Hypothalamus (tissue), 51 donors: ENCODE measurements at places on chromosomes 6 and 20.

DNA sequence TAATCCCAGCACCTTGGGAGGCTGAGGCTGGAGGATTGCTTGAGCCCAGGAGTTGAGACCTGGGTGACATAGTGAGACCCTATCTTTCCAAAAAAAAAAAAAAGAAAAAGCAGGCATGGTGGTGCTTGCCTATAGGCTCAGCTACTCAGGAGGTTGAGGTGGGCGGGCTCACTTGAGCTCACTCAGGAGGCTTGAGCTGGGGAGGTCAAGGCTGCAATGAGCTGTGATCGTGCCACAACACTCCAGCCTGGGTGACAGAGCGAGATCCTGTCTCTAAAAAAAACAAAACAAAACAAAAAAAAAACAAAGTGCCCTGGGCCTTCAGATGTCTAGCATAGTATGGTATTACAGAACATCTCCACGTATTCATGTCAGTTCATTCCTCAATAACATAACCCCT lies 42.9 kb downstream of the ZFAND3 start:
- DNase-seq: no peak

- DNase-seq: no peak
Measured at GRCh38 chr20:8449123-8449522, 317.1 kb downstream of the PLCB1 start.

DNA sequence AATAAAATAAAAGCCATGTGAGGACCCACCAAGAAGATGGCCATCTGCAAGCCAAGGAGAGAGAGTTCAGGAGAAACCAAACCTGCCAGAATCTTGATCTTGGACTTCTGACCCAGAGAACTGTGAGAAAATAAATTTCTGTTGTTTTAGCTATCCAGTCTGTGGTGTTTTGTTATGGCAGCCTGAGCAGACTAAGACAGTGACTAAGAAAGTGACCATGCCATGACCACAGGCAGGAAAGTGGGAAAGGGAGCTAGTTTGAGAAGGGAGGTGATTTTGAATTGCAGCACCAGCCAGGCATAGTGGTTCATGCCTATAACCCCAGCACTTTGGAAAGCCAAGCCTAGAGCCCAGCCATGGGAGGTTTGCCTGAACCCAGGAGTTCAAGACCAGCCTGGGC lies 21.9 kb upstream of the C6orf62 start:
- no peak for DNase-seq

DNA sequence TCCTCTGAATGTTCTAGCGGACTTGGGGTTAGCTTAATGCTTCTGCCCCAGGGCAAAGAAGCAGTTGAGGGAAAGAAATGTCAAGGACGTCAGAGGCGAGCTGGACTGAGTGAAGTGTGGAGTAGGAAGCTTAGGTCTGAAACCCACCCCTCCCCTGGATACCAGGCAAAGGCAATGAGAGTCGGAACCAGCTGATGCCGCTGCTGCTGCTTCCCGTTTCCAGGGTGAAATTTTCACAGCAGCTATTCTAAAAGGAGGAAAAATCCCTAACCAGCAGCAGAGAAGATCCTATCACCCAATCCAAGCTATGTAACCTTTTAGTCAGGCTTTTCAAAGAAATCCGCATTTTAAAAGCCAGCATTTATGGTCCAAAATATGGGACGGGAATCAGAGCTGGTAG lies 564.3 kb downstream of the LMBRD1 start:
- peak; percentile 14 for DNase-seq

DNA sequence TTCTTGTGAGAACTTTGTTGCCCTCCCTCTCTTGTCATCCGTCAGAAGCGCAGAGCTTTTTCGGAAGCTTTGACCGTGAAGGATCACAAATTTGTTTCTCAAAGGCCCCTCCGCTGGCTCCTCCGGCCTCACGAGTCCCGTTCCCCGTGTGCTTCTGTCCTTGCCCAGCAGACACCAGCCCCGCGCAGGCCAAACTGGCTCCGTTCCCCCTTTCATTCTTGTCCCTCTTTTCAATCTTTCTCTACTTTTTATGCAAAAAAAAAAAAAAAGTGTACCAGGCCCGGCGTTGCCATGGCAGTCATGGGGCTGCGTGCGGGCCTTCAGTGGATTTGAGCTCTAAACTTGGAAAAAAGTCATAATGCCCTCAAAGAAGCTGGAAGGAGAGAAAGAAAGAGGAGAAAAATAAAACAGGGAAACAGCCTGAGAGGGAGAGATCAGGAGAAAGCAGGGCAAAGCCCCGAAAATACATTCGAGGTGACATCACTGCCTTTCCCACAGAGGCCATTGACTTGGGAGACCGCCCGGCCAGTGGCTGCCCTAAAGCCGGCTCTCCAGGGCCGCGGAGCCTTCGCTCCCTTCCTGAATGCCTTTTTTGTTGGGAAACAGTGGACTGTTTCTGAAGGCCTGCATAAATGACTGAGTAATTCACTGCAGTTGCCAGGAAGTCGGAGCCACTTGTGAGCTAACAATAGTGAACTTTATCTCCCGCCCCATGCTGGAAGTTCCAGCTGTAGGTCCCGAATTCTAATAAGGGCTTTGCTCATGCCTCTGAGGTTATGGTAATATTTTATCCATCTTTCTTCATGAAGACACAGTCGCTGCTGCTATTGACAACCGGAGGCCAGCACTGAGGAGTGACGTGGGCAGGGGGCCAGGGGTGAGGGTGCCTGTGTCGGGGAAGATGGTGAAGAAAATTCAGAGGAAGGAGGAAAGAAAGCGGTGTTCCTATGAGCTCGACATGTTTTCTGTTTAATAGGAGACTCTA lies 670.9 kb downstream of the QKI start:
- DNase-seq: peak; percentile 93

DNA sequence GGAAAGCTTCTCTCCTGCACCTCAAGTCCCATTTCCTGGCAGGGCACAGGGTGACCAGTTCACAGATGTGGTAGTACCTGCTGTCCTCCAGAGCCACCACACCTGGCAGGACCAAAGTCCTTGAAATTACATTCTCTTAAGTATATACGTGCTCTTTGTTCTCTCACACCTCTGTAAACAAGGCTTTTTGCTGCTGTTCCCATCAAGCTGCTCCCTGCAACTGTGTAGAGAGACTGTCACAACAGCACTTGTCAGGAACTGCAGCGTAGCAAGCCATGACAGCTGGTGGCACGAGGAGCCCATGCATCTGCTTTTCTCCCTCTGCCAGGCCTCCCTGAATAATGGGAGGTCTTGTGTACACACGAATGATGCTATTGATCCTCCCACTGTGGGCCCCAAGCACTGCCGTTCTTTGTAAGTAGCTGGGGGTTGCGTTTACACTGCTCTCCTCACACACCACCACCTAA lies 431.8 kb downstream of the CD83 start:
- DNase-seq: no peak

- no peak for DNase-seq
Measured at GRCh38 chr6:16723826-16724225, 37.4 kb downstream of the ATXN1 start.

- DNase-seq: no peak
Measured at GRCh38 chr6:4323322-4323721, 187.9 kb upstream of the ECI2 start.

GRCh38 chr20:14855171-14855570 lies 517.8 kb upstream of the FLRT3 start:
- no peak for DNase-seq

DNA sequence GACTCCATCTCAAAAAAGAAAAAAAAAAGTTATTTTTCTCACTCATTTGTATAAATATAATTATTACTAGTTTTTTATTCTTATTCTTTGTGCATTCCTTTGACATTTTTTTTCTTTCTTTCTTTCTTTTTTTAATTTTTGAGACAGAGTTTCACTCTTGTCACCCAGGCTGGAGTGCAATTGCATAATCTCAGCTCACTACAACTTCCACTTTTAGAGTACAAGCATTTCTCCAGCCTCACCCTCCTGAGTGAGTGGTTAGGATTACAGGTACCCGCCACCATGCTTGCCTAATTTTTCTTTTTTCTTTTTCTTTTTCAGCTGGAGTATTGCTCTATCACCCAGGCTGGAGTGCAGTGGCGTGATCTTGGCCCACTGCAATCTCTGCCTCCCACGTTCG lies 51.4 kb upstream of the JARID2 start:
- DNase-seq: no peak

DNA sequence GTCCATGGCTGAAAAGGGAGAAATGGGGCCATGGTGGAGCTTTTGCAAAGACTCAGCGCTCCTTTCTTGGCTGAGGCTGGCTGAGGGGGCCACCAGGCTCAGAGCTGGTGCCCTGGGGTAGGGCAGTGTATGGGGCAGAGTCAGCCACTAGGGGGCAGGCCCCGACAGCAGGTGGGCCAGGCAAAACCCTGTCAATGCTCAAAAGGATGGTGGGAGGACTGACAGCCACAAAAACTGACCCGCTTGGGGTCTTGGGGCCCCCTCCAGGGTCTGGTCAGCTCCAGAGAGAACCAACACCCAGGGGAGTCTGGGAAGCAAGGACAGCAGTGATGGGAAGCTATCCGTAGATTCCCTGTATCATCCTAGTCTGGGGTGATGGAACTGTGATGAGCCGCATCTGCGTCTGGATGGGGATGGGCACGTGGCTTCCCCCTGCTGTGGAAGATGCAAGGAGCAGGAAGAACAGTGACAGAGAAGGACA lies 306.9 kb downstream of the DHX35 start:
- peak; percentile 34 for DNase-seq

DNA sequence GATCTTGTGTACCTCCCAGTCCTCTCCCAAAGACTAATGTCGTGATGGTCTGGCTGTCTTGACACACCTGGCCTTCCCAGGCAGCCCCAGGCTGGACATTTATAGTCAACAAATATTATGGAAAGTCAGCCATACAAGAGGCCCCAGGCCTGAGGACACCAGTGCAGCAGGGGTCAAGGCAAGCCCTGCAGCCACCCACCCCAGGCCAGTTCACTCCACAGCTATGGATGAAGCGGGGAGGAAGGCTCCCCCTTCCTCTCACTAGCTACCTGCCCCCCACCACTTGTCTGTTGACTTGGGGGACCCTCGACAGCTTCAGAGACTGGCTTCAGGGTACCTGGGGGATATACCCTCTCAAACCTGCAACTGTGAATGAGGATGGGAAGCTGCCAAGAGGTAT lies 132.1 kb downstream of the MRPL14 start:
- no peak for DNase-seq

DNA sequence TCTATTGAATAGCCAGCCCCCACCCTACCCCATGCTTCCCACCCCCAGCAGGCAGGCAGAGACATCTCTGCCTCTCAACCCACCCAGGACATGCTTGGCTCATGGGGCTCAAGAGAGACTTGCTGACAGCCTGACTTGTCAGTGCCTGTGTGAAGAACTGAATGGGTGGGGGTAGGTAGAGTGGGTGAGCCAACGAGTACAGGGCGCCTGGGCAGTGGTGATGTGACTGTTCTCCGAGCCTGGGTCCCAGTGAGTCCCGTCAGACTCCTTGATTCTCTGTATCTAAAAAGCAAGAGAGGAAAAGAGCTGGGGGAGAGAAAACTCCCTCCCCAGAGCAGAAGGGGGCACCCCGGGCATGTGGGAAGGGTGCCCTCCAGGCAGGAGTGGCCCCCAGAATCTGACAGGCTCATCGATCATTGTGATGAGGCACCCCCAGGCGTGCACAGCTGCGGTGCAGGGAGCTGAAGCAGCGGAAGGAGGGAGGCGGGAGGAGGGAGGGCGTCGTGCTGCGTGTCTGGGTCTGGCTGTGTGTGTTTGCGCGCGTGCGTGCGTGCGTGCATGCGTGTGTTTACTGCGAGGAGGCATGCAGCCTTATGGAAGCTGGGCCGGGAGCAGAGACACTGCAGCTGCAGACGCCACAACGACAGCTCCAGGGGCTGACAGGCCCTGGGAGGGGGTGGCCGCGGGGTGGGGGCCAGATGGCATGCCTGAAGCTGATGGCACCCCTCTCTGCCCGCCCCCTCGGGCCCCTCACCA lies 40.2 kb downstream of the FOXP4 start:
- peak; percentile 66 for DNase-seq

DNA sequence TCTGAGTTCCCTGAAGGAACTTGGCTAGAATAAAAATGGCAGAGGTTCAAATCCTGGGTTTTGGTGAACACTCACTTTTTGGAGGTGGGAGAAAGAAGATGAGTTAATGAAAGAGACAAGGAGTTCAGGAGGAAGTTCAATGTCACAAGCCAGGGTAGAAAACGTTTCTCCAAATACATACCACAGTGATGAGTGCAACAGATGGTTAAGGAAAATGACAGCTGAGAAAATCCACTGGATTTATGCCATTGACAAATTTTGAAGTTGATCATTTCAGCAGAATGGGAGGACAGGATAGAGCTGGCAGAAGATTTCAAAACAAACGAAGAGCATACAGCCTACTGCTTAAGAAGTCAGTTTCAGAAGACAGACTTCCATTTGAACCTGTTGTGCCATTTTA lies 122.7 kb downstream of the GFRAL start:
- no peak for DNase-seq

- no peak for DNase-seq
Measured at GRCh38 chr20:12053353-12053752, 135.7 kb downstream of the BTBD3 start.

DNA sequence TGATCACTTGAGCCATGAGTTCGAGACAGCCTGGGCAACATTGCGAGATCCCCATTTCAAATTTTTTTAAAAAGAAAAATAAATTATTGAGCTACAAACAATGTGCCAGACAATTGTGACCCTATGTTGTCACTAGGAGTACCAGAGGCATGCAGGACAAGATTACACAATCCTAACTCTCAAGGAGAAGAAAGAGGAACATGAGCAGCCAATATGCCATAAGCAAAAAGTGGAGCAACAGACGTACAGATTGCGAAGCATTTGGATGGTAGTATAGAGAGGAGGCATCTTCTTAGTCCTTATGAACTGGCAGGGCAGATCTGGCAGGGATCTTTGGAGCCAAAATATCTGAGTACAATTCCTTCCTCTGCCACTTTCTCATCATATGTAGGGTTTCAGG lies 156.4 kb downstream of the OR2B2 start:
- DNase-seq: no peak

DNA sequence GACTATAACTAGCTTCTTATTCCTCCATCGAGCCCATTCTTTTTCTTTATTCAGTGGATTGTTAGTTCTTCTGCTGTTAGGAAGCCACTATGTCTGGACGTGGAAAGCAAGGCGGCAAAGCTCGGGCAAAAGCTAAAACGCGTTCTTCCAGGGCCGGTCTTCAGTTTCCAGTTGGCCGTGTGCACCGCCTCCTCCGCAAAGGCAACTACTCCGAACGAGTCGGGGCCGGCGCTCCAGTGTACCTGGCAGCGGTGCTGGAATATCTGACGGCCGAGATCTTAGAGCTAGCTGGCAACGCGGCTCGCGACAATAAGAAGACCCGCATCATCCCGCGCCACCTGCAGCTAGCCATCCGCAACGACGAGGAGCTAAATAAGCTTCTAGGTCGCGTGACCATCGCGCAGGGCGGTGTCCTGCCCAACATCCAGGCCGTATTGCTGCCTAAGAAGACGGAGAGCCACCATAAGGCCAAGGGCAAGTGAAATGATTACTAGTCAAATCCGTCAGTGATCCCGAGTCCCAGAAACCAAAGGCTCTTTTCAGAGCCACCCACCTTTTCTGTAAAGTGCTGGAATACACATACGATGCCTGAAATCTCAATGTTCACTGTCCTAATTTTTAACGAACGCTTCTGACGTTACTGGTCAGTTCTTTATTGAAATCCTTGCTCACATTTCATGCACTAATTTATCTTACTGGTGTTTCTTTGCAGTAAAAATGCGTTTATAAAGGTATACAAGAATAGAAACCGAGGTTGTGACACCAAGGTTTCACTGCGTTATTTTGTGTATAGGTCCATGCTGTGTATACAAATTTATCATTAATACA lies 129.9 kb downstream of the HFE start:
- DNase-seq: no peak
